ENCODE measurements at places on chromosomes 3 and 15.

DNA sequence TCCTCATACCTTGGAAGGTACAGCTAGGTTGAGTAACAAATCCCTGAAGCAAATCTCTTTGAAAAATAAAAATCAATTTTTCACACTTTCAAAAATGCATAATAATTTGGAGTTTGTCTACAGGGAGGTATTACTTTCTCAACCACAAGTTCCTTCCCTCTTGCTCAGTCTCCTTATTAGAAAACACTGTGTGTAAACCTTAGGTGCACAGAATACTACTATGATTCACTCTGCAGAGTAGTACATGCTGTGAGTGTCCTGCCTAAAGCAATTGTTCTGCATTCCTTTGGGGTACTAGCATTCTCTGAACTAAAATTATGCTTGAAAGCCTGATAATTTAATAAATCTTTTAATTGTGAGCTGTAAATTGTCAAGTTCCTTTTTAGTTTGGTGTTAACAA, 115.9 kb upstream of the EPHA3 start:
- no peak for DNase-seq

GRCh38 chr3:153967260-153967659, 153.9 kb upstream of the ARHGEF26 start:
- no peak for DNase-seq

DNA sequence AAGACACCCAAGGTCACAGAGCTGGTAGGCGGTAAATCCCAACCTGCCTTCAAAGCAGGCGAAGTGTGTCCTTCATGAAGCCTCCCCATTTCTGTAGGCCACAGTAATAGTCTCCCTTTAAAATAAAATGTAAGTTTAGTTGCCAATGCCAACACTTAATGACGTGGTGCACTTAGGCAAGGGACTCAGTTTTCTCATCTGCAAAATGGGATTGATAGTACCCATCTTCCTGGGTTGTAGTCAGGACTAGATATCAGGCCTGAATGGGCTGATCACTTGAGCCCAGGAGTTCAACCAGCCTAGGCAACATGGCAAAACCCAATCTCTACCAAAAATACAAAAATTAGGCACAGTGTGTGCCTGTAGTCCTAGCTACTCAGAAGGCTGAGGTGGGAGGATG, 114.6 kb downstream of the SHQ1 start:
- DNase-seq, result no peak

GRCh38 chr3:148582126-148582525, 115.6 kb upstream of the AGTR1 start:
- no peak for DNase-seq

DNA sequence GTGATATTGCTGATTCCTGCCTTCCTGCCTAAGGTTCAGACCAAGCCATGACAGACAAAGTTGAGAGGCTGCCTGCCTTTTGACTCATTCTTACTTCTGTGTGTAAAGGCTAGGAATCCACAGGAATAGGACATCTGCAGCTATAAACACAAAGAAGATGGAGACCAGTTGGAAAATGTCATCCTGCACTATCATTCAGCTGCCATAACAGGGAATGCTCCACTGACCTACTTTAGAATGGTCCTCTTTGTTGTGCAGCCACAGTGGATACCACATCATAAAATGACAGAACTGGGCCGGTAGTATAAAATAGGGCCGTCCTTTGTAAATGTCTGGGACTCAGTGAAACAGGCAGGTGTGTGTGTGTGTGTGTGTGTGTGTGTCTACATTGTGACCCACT, 75.1 kb downstream of the STAC start:
- no peak for DNase-seq

DNA sequence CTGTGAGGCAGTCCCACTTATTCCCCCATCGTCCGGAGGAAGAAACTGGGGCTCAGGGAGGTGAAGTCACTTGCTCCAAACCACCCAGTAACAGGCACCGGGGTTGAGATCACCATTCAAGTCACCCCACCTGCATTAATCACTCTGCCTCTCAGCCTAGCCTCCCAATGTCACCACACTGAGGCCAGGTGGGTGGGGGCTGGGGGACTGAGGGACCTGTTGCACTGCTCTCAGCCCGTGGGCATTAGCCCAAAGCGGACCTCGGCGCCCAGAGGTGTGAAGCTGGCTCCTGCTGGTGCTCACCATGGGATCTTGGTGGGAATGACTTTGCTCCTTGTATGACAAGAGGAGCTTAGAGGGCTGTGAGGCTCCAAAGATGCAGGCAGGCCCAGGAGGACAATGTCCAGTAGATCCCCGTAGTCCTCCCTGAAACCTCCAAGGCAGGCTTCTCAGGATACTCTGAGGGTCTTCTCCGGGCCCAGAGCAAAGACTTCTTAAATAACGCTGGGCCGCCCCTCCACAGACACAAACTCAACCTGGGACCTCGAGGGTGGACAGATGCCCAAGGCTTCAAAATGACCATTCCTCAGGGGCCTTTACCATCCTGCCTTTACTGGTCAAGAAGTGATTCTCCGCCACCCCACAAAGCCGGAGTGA, 1.7 kb downstream of the NT5DC2 start:
- DNase-seq, result no peak

GRCh38 chr3:196145468-196146262, 63.8 kb upstream of the TFRC start:
- DNase-seq, result no peak

- DNase-seq, result no peak
These were observed 1.3 kb downstream of the ELL3 start for GRCh38 chr15:43775411-43775965.

DNA sequence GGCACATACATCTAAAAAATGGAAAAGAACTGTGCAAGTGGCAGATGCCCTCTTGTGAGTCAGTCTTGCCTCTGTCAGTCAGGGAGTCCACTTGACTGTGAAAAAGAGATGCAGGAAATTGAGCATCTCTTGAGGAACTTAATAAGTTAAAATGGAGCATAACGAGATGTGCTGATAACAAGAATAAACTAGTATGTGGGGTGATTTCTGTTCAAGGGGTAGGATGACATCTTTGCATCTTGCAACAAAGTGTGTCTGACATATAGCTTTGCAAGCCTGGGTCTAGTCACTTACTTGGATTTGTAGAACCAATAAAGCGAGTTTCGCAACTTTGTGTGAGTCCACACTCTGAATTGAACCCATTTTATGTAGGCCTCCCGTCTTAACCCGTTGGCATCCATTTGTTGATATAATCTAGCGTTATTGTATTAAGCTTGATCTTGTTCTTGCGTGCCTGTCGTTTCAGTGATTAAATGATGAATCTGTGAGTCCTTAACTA, 2.2 kb downstream of the USP3 start:
- no peak for DNase-seq
